Activated CD8-positive, alpha-beta T cell treated with anti-CD3 and anti-CD28 coated beads, Interleukin-2, amount 10 ng/mL, durations not matched to agents 7 days and 5 days (primary cell): ENCODE measurements at places on chromosomes 13 and 19. TPM values are rescaled to one million over a fixed set of nuclear protein-coding genes. Genes with fewer than 3 reads are reported as not detected.
A peak's percentile ranks its signal among the peaks of the same experiment; 100 is the strongest.

ZNF562 gene
- 29.2 TPM for total RNA-seq

CYP4F2 gene
- not detected for total RNA-seq

MUC16 gene
- total RNA-seq = not detected

FLT1 gene
- total RNA-seq = 0.95 TPM

SLC6A16 gene
- 3.5 TPM for total RNA-seq

PSG6 gene
- not detected for total RNA-seq

DHDH gene
- 1.6 TPM for total RNA-seq

ZNF175 gene
- total RNA-seq = 8.4 TPM

ATP4B gene
- total RNA-seq = not detected

IGFL3 gene
- total RNA-seq = not detected

RCBTB2 gene
- 31.5 TPM for total RNA-seq

KCNN4 gene
- 31.9 TPM for total RNA-seq

DNA sequence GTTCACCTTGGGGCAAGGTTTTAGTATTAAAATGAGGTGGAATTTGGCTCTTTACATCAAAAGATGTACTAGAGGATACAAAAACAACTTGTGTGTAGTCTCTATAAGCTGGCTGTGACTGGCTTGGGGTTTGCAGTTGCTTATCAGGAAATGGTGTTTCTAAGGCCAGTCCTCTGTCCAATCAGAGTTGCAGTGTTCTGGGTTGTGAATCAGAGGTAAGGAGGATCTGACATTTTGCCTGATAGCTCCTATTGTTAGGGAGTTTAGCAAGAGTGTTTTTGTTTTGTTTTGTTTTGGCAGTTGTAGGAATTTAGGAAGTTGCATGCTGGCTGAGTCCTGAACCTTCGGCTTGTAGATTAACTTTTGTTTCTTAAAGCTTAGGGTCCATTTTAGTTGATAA, 20.1 kb upstream of the ESD start:
- DNase-seq = no peak

GRCh38 chr13:55497486-55497885, 1643.2 kb upstream of the PRR20A start:
- no peak for DNase-seq

- peak; percentile 70 for DNase-seq
Measured at GRCh38 chr19:6459262-6460098, at the start of gene SLC25A23. TSS of gene SLC25A23 (minus strand) at chr19:6459792. CDS start at chr19:6459628, 164 bp downstream.

- no peak for DNase-seq
Measured at GRCh38 chr13:91725646-91726045, 327.2 kb downstream of the GPC5 start.

DNA sequence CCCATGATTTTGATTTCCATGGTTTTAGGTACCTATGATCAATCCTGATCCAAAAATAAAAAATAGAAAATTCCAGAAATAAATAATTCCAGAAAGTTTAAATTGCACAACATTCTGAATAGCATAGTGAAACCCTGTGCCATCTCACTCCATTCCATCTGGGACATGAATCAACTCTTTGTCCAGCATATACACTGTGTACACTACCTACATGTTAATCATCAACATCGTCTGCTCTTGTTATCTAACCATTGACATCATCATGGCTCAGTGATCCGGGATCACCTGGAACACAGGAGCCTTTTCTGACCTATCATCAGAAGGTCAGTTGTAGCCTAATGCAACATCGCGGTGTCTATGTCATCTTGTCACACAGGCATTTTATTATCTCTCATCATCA, 75.6 kb downstream of the MYO16 start:
- DNase-seq = no peak

- DNase-seq = no peak
Measured at GRCh38 chr13:84646957-84647356, 764.7 kb upstream of the SLITRK1 start.

DNA sequence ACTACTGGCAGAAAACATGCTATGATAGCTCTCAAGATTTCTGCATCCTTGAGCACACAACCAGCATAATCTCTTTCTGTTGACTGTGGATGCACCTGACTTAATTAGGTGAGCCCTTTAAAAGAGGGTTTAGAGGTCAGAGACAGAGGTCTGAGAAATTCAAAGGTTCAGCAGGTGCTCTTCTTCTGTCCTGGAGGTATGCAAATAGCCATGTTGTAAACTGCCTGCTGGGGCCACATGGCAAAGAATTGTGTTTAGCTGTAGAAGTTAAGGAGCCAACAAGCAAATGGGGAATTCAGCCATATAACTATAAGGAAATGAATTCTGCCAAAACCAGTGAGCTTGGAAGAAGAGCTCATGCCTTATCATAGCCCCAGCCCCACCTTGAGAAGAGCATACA, 11.6 kb upstream of the DCLK1 start:
- DNase-seq = no peak

DNA sequence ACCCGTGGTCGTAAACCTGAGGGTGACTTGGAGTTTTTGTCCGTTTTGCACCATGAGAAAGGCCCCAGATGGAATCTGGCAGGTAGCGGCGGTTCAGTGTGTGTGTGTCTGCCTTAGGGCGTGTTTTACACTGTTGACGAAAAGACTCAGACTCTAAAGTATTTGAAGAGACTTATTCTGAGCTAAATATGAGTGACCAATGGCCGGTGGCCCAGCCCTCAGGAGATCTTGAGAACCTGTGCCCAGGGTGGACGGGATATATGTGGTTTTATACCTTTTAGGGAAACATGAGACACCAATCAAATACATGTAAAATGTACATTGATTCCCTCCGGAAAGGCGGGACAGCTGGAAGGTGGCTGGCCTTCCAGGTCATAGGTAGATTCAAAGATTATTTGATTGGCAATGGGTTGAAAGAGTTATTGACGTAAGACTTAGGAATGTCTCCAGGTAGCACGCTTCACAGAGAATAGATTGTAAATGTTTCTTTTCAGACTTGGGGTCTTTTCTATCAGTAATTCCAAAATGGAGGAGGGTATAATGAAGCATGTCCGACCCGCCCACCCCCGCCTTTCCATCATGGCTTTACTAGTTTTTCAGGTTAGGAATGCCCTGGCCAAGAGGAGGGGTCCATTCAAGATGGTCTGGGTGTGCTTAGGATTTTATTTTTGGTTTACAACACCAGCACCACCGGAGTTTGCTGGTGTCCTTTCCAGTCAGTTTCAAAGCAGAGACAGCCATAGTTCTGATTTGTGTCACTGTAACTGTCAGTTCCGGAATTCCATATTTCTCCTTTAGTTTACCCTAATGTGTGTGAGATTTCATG, 1.0 kb upstream of the ZNF529 start:
- DNase-seq = no peak

DNA sequence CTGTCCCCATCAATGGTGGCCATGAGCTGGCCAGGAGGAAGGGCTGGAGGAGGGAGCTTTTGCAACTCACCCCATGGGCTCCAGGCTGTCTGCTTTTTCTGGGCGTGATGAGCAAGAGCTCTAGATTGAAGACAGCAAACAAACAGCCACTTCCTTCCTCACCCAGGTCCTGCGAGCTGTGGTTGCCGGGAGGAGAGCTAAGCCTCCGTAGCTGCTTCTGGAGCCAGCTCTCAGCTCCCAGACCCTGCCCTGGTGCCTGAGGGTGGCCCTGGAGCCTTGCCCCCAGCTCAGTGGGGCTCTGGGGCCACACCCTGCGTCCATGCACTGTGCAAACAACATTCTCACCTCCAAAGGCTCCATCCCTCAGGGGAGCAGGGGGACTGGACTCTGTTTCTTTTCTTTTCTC, 6.2 kb downstream of the MYO1F start:
- DNase-seq = peak; percentile 83

DNA sequence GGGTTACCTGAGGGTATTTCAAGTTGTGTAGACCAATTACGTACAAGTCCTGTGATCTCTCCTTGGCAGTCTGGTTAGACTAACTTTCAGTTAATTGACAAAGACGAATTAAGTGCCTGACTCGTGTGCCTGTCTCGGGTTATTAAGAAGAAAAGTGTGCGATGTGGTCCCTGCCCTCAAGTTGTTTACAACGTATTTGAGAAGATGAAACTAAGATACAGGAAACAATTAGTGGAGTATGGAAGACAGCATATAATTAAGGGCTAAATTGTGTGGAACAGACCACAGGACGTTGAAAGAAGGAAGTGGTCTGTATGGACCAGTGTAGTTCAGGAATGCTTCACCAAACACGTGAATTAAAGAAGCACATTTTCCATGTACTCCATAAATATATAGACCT, 49.2 kb downstream of the KLF5 start:
- no peak for DNase-seq

GRCh38 chr13:102441085-102441484, 39.2 kb upstream of the FGF14 start:
- no peak for DNase-seq

- DNase-seq = no peak
Measured at GRCh38 chr13:93562676-93563075, 336.1 kb downstream of the GPC6 start.

- DNase-seq = no peak
Measured at GRCh38 chr19:4267901-4268815, 10.9 kb upstream of the SHD start.

DNA sequence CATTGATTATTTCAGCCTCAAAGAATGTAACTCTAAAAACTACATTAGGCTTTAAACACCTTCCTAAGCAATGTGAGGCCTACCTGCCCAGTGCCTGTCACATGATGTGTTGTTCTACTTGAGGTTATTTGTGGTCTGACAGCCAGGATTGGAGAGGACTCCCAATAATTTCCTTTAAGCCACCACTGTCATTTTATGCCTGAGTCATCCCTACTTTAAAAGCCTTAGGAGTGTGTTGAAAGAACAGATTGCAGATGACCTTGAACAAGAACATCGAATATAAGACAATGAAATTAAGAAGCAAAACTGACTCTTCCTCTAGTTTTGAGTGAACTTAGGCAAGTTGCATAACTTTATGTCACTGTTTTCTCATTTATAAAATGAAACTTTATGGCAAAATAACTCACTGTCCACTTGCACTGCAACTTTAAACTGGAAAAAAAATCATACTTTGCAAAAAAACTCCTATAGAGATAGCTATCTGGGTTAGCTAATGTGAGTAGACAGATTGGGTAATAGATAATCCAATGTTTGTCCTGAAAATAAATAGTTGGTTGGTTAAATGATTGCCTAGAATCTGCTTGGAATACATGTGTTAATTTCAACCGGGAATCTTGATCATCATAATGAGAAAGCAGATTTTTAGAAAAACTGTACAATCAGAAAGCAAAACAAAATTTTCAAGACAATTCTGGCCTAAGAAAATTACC, 361.2 kb downstream of the SUCLA2 start:
- no peak for DNase-seq

GRCh38 chr13:114004420-114005205, 30.7 kb upstream of the C13orf46 start:
- DNase-seq = no peak

DNA sequence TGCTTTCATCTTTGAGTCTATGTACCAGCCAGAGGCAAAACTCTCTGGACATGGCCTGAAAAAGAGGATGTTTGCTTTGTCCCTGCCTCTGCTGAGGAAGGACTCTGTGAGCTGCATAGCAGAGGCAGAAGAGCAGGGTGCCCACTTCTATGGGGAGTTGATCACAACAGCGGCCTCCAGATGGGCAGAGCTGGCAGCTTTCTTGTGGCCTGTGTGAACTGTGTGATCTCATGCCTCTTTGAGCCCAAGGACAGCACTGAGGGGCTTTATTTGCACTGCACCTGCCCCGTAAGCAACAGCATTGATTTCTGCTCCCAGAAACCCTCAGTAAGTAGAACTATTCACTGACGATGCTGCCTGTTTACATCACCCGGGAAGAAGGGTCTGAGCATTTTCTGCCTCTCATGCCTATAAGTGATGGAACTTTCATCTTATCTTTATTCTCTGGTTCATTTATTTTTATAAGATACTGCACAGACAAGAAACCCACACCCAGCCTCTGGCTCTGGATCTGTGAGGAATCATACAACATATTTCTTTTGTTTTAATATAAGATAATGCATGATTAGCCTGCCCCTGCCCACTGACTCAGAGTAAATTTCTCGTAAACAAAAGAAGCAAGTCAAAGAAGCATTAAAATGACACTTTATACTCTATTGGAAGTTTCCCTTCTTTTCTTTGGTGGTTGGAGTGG, 244.2 kb upstream of the SOX21 start:
- DNase-seq = no peak

DNA sequence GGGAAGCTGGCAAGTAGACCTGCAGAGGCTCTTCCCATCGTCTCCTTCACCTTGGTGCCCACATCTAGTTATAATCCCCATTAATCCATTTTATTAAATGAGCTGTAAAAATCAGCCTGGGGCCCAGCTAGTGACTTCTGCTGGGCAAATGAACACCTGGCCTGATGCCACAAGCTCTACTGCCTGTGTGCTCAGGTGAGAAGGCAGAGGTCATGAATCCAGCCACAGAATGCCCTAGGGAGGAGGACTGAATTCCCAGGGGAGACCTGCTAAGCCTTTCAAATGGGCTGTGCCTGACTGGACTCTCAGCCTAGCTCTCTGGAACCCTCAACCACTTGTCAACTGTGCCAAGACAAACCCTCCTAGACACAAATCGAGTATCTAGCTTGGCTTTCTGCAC, 74.0 kb downstream of the PDS5B start:
- no peak for DNase-seq

DNA sequence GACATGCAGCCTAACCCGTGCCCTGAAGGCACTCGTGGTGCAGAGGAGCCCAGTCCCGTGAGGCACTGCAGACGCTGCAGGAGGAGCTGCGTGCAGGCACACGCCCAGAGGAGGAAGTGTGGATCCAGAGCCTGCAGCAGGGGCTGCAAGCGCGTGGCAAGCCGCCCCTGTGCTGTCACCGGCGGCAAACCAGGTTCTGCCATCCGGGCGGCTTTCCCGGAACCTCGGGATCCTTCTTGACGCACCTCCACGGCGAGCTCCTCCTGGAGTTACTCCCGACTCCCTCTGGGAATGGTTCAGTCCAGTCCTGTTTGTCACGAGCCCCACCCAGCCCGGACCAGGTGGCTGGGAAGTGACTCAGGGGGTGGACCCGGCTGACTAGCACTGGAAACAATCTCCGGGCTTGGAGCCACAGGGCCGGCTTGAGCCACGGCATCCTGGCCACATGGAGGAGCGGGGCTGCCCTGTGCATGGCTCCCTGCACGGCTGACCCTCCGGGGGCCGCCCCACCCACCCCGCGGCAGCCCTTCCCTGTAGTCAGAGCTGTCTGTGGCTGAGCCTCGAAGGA, 10.2 kb downstream of the DPP9 start:
- DNase-seq = no peak

DNA sequence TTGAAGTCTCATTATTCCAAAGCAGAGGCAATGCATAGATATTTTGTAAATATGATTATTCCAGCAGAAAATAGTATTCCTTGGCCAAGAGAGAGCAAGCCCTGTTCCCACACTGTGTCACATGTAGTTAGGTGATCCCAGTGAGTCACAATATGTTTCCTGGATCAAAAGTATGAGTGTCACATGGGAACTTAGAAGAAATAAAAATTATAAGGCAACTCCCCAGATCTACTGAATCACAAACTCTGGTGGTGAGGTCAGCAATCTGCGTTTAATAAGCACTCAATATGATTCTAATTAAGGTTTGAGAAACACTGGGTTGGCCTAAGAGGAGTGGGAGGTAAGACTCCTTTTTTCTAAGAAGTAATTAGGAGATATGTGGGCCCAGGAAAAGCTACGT, 1504.5 kb upstream of the PCDH20 start:
- DNase-seq = no peak
